Chondrocyte (in vitro differentiated cells): ENCODE measurements at places on chromosomes 2 and 18. TPM values are rescaled to one million over a fixed set of nuclear protein-coding genes. Genes with fewer than 3 reads are reported as not detected.

GRCh38 chr2:231925303-231926179, 655 bp downstream of the NPPC start:
- DNase-seq: no peak

DNA sequence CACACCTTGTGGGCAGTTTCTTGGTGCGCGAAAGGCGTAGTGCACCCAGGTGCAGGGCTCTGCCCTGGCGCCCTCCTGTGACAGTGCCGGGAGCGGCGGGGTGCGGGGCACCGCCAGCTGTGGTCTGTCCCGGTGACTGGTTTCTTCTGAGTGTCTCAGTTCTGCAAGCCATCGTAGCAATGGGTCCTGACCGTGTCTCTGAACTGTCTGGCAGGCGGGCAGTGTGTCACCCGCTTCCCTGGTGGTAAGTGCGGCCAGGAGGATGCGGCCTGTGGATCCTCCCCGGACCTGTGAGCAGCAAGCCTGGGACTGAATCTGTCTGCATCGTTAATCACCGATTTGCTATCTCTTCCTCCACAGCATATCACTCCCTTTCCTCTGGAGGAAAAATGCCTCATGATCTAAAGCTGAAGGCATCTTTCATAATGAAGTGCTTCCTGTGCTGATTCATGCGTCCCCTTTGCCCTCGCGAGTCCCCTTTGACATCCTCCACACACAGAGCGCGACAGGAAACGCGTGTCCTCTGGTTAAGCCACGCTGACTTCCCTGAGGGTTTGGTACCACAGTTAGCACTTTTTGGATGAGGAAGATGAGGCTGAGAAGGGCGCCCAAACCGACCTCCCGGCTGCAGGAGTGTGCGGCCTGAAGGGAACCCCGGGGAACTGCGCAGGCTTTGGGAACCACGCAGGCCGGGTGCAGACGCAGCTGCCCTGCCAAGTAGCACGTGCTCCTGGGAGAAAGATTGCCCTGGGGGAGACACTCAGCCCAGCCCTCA, 416.0 kb upstream of the HS6ST1 start:
- no peak for DNase-seq

GRCh38 chr18:59481436-59481835, 122.4 kb upstream of the LMAN1 start:
- no peak for DNase-seq

DNA sequence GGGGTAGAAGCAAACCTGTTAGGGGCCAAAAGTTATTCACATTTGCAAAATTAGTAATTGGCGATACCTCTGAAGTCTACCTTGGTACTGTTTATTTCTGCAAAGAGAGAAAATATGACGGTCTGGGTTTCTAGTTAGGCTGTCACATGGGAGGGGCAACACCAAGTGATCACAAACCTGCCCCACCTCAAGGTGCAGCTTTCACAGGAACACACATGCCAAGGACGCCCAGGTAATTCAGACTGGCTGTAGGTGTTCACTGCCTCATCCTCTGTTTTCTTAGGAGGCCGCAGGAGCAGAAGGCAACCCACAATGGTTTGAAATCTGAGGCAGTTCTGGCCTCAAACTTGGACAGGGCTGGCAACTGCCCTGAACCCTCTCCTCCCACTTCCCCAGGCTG, 56.2 kb downstream of the STPG4 start:
- no peak for DNase-seq

DNA sequence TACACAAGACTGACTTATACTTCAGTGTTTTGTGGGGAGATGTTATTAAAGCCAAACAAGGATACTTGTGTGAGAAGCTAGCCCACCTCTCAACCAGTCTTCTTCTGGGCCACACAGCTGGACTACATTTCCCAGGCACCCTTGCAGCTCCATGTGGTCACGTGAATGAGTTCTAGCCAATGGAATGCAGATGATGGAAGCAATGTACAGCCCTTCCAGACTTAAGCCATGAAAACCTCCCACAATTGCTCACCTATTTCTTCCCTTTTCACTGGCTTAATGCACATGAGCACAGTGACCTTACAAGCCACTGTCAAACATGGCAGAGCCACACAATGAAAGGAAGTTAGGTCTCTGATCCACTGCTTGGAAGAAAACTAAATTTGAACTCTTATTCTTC, 20.4 kb upstream of the FEZ2 start:
- no peak for DNase-seq

DNA sequence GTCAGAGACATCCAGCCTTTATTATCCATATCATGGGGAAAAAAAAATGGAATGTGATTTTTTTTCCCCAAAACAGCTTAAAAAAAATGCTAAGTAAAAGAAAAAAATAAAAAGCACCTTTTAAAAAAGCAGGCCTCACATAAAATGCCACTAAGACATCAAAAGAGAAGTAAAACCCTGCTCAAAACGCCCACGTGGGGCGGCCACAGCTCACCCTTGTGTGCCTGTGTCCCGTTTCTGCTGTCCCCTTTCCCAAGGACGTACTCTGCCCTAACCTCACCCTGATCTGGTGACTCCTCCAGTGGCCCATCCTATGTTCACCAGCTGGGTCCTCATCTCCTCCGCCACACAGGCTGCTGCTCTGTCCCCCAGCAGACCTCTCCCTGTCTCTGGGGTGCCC, 125.4 kb downstream of the NEDD4L start:
- DNase-seq: no peak

GRCh38 chr2:30301551-30301950, 70.2 kb downstream of the LBH start:
- no peak for DNase-seq

DNA sequence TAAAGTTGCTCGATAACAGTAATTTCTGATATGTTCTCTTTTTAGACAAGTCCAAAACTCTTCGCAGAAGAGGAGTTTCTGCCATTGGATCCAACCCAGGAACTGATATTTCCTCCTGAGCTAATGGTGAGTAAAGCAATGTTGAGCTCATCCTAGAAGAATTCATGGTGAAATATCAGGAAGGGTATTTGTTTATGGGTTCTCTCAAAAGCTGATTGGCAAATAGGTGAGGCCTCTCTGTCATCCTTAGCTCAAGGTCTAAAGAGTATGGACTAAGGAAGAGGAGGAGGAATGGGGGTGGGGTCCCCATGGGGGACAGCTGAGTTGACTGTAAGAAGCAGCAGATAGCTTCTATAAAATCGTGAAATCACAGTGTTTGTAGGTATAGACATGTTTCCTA, 18.2 kb downstream of the AOX1 start:
- DNase-seq: no peak

DNA sequence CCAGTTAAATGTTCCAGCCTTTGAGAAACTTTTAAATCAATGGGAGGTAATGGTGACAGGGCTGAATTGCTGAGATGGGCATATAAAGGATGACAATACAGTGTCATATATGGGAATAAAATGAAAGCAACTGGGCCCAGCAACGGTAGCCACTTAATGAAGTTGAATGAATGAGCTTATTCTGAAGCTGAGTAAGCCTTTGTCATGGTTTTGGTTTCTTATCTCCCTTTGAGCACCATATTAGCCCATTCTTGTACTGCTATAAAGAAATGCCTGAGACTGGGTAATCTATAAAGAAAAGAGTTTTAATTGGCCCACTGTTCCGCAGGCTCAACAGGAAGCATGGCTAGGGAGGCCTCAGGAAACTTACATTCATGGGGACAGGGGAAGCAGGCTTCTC, 3.5 kb upstream of the THUMPD2 start:
- no peak for DNase-seq

DNA sequence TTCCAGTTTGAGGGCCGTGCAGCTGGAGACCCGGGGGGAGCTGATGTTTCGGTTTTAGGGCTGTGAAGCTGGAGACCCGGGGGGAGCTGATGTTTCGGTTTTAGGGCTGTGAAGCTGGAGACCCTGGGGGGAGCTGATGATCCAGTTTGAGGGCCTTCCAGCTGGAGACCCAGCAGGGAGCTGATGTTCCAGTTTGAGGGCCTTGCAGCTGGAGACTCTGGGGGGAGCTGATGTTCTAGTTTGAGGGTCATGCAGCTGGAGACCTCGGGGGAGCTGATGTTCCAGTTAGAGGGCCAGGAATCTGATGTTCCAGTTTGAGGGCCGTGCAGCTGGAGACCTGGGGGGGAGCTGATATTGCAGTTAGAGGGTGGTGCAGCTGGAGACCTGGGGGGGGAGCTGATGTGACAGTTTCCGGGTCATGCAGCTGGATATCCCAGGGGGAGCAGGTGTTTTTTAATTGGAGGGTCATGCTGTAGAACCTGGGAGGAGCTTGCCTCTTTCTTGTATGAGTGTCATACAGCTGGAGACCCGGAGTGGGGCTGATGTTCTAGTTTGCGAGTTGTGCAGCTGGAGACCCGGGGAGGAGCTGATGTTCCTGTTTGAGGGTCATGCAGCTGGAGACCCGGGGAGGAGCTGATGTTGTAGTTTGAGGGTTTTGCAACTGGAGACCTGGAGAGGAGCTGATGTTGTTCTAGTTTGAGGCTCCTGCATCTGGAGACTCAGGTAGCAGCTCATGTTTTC, 153.2 kb downstream of the RTP5 start:
- no peak for DNase-seq

GRCh38 chr2:45818591-45818990, 167.1 kb downstream of the PRKCE start:
- no peak for DNase-seq

DNA sequence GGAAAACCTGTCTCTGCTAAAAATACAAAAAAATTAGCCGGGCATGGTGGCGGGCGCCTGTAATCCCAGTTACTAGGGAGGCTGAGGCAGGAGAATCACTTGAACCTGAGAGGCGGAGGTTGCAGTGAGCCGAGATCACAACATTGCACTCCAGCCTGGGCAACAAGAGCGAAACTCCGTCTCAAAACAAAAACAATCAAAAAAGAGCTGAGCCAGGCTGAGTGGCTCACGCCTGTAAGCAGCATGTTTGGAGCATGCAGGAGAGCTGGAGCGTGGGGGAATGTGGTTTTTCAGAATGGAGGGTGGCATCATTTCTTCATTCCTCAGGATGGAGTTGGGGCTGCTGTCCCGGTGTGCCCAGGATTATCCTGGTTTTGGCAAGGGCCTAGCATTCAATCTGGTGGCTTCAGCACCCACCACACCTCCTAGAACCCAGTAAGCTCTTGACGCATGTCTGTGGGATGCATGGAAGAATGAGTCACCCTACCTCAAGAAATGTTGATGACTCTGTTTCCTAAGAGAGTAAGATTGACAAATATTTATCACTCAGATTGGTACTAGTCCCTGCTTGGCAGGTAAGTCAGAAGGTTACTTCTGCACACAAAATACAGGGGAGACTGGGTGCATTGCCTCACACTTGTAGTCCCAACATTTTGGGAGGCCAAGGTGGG, 90.2 kb upstream of the ODC1 start:
- DNase-seq: peak; percentile 21

GRCh38 chr2:16251511-16252225, 311.3 kb downstream of the MYCN start:
- no peak for DNase-seq

DNA sequence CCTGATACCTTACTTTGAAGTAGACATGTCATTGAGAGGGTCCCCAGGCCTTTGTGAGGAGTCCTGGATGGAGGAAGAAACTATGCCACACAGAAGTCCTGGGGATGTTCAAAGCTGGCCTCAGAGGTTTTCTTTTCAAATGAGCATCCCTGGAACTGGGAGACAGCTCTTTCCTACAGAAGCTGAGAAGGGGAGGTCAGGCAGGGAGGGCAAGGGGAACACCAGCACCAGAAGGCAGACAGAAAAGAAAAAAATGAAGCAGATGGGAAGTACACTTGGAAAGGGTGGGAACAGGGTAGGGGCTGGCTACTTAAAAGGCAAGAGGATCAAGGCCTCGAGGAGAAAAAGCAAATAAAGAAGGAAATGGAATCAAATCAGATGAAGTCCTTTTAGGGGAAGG, 120.0 kb downstream of the FMNL2 start:
- no peak for DNase-seq

DNA sequence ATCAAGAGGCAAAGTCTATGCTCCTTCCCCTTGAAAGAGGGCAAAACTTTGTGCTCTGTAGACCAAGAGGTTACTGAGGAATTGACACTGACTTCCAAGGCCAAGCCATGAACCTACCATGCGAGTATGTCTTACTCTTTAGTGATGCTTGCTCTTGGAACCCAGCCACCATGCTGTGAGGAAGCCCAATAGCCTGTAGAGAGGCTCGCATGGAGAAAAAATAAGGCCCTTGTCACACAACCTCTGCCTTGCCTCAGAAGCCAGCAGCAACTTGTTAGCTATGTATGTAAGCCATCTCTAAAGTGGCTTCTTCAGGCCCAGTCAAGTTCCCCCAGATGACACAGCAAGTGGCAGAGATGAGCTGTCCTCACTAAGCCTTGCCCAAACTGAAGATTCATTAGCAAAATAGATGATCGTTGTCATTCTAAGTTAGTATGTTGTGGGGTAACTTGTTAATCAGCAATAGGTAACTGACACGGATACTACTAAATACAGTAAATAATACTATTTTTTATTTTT, 66.1 kb upstream of the RGPD5 start:
- no peak for DNase-seq

- DNase-seq: no peak
Observed at GRCh38 chr2:86072271-86072858, 33.3 kb downstream of the POLR1A start.

DNA sequence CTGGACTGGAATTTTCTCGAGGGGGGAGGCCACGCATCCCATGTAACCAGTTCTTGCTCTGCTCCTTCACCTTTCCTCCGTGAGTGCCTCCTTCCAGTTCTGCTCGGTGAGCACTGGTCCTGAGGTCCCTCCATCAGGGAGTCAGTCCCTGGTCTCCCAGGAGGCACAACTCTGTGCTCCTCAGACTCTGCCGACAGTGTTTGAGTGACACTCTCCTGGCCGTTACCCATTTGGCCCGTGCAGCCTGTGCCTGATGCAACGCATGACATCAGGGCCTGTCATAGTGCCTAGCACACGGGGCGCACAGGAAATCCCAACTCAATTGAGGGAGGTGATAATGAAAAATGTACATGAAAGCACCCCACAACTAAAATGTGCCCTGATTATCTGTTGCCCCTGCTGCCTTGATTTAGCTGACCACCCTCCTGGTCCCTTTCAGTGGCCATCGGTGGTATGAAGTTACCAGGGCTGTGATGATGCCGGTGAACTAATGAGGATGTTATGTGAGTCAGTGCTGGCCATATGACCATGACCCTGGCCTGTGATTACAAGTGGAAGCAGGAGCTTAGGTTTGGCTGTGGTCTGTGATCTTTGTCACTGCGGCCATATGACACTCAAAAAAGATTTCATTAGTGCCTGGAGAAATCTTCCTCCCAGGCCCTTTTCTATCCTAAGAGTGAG, 144.6 kb downstream of the TDRD15 start:
- DNase-seq: no peak

SGPP2 gene
- not detected in 3 replicates for total RNA-seq

CTLA4 gene
- not detected in 3 replicates for total RNA-seq

CCT4 gene
- total RNA-seq: 109 to 121 TPM (median 118 TPM) in 3 replicates

CCDC148 gene
- 0.52 to 1.5 TPM (median 1.4 TPM) in 3 replicates for total RNA-seq

SCYGR5 gene
- total RNA-seq: not detected in 3 replicates
